ENCODE measurements at places on chromosomes 7 and 10.

DNA sequence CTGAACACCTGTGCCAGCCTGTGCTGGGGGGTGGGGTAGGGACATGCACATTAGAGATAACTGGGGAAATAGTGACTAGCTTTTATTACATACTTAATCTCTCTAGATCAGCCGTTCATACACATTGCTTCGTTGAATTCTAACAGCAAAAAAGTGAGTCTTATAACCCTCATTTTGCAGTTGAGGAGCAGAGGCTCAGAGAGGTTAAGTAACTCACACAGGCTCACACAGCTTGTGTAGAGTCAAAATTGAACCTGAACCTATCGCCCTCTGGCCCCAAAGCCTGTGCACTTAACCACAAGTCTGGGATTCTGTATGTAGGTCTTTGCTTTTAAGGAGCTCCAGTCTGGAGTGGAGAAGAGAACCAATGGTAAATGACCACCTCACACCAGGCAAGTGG, 59.9 kb downstream of the CDH23 start:
- DNase-seq: no peak

GRCh38 chr7:108824840-108825580, 255.3 kb downstream of the DNAJB9 start:
- DNase-seq: no peak

GRCh38 chr10:88309365-88309764, 273.8 kb downstream of the RNLS start:
- no peak for DNase-seq

DNA sequence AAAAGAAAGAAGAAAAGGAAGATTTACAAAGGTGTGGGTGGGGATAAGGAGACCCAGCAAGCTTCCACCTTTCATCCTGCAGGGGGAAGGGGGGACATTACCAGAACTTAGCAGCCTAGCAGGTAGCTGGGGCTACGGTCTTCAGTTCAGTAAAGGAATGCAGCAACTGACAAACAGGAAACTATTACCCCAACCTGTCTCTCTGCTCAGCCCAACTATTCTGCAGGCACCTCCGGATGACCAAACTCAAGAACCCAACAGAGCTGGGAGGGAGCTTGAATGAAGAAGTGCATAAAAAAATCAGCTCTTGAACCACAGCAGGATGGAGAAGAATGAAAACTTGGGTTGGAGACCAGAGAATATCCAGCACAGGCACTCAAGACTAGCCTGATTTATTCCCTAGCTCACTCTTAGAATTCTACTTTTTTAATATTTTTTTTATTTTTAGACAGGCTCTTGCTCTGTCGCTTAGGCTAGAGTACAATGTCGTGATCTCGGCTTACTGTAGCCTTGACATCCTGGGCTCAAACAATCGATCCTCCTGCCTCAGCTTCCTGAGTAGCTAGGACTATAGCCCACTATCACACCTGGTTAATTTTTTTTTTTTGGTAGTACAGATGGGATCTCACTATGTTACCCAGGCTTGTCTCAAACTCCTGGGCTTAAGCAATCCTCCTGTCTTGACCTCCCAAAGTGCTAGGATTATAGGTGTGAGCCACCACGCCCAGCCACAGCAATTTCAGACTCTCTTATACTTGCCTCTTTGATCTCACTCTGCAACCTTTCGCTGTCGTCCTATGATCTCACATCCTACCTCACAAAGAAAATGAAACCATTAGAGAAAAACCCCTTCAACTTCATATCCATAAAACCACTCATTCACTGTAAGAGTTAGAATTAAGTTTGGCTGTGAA, 18.5 kb upstream of the C10orf67 start:
- DNase-seq: no peak

DNA sequence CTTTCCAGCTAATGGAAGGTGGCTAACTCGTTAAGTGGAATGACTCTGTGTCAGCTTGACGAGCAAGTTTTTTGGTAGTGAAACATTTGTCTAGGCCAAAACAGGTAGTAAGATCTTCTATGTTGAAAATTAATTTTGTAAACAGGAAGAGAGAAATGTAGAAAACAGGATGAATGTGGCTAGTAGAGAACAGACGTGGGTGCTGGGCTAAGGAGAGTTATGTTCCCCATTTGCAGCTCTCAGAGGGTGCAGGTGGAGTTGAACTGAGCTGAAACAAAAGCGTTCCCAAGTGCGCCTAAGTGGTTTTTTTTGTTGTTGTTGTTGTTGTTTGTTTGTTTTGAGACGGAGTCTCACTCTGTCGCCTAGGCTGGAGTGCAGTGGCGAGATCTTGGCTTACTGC, 59.5 kb upstream of the SRPK2 start:
- DNase-seq: no peak

GRCh38 chr7:39367943-39368342, 198.3 kb upstream of the YAE1 start:
- DNase-seq: no peak

DNA sequence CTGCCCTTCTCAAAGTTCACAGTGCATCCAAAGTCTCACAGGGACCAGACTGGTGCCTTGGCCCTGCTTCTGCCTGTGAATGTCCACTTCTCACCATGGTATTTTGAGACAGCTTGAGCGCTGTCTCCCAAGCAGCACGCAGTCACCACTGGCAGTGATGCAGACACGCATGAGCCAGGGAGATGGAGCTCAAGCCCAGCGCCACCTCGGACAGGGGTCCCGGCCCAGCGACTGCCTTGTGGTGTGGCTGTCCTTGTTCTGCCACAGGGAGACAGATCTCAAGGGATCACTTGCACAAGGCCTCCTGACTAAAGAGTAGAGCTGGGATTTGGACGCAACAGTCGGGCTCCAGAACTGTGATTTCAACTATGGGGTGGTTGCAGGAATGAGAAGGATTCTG, 92.6 kb upstream of the MBL2 start:
- no peak for DNase-seq

DNA sequence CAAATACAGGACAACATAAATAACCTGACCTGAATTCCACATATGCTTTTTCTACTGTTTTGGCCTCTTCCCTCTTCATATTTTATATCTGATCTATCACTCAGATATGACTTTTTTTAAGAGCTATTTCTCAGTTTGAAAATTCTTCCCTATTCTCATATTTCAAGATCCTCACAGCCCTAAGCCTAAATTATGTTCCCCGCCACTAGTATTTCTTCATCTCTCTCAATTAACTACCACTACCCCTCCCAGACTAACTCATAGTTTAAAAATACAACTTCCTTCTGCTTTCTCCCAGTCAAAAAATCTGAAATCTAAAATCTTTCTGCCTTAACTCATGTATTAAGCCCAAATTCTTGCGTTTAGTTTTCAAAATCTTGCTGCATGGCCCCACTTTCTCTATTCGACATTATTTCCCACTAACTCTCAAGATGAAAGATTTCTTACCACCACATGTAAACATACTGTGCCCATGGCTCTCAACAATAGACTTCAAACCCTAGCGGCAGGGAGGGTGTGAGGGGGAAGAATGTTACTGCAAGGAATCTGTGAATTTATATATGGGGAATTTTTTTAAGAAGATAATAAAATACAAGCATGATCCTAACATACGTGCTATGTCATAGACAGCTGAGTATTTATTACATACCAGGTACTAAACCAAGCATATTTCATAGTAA, 64.6 kb downstream of the TFEC start:
- no peak for DNase-seq

- DNase-seq: no peak
These were observed 23.3 kb downstream of the FZD1 start for GRCh38 chr7:91287371-91288084.

- no peak for DNase-seq
These were observed 7.8 kb downstream of the OR2A14 start for GRCh38 chr7:144130730-144131129.

DNA sequence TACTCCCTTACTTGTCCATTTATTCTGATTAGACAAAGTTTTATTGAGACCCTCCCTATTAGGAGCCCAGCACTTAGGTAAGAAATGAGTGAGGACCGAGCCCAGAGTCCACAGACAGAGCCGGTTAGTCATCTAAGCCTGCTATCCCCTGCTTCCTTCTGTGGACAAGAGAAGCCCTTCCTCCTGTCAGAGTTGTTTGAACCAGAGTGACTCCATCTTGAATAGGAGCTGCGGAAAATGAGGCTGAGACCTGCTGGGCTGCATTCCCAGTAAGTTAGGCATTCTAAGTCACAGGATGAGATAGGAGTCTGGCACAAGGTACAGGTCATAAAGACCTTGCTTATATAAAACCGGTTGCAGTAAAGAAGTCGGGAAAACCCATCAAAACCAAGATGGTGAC, 109.1 kb downstream of the CPXM2 start:
- no peak for DNase-seq

DNA sequence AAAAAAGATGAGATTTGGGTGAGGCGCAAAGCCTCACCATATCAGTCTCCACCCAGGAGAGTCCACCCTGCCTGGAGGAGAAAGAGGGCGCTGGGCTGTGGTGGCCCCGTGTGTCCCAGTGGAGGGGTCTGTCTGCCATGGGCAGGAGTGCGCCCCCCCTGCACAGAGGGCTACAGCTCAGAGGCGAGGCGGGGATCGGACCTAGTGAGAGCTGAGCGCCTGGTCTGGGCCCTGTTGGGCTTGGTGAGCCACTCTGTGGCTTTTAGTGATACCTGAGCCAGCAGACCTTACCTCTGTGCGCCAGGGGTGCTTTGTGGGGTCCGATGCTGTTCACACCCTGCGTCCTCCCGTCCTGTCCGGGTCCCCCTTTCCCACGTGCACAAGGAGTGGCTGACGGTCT, 25.9 kb upstream of the GNA12 start:
- no peak for DNase-seq

GRCh38 chr10:71004176-71005075, 116.1 kb upstream of the PCBD1 start:
- no peak for DNase-seq

GRCh38 chr10:79939969-79940368, 8.9 kb downstream of the SFTPD start:
- DNase-seq: no peak

DNA sequence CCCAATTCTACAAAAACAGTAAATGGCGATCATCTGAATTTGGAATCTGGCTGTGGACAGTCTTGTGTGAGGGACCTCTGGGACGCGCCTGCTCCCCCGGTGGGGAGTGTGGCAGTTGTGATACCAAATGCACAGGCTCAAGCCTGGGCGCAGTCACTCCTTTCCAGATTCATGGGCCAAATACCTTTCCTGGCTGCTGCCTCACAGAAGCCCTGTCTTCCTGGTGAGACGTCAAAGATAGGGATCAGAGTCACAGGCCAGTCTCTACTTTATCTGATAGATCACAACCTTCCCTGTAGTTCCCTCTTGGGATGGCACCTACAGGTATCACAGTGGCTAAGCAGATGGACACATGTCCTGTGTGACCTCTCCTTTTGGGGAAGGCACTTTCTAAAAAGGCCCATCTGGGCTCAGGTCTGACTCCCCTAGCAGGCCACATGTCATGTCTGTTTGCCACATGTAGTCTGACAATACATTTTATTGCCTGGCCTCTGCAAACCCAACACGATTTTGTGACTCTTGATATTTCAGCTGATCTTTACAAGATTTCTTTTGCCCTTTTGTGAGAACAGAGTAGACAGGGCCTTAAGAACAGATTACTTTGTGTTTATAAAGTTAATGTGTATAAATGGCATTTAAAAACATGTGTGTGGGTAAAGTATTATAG, 150.1 kb downstream of the SNX10 start:
- no peak for DNase-seq

DNA sequence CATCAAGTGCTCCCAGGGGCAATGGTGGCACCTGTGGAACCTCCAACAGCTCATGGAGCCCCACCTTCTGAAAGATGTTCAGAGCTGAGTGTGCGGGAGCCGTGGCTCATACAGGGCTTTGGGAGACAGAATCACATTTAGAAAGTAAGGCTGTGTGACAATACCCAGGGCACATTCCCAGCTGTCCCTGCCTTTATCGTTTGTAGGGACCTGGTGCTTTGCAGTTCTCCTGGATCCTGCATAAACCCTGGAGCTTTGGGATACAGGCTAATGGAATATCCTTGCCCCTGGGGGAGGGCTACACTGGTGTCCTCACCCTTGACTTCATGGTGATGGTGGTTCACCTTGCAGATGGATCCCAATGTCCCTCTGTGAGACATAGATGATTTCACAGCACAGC, 134.8 kb upstream of the LAMB4 start:
- no peak for DNase-seq

- no peak for DNase-seq
These were observed 376.0 kb downstream of the GALNT17 start for GRCh38 chr7:71507680-71508602.

DNA sequence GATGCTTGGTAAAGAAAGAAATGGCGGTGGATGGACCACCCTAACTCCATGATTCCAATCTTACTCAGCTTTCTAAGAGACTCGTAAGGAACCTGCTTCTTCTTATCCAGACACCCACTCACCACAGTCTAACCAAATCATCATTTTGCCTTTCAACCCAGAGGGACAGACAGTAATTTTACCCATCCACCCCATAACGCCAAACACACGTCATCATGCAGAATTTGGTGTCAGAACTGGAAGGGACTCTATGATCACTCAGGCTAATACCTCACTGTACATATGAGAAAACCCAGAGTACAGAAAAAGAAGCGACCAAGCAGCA, 388 bp downstream of the ECD start:
- no peak for DNase-seq

GRCh38 chr7:99248391-99249095, 24.1 kb upstream of the MYH16 start:
- no peak for DNase-seq

GRCh38 chr7:116311816-116312471, 101.6 kb downstream of the TES start:
- DNase-seq: no peak

DNA sequence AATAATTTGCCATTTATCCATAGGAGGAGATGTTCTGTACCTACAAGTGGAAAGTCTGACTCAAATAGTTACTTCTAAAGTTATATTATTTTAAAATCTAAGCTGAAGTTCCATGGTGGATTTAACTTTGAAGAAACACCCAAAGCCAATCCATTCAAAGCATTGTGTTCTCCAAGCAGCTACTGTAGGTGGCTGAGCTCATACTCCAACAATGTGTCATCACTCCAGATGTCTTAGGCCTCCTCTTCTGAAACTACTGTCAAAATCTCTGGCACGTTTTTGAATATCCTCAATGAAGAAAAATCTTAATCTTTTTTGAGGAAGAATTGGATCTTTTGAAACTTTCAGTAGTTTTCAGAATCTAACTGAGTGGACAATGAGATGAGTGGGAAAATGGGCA, 169.1 kb downstream of the PTEN start:
- no peak for DNase-seq

DNA sequence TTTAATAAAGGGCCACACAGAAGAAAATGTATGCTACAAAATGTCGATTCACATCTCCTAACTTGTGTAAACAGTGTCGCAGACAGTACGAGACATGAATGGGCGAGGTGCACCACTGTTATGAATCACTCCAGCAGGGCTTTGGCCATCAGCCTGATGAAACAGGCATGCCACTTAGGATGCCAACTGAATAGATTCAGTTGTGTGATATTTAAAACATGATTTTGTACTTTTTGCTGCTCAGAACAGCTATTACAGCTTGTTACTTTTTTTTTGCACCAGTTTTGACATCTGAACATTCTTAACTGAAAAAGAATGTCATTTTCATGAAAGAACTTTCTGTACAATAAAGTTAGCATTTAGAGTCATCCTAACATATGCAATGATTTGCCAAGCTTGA, 138.1 kb downstream of the VTI1A start:
- no peak for DNase-seq
